Activated CD8-positive, alpha-beta memory T cell treated with anti-CD3 and anti-CD28 coated beads for 1 hour (primary cell): ENCODE measurements at places on chromosomes 4 and X.

DNA sequence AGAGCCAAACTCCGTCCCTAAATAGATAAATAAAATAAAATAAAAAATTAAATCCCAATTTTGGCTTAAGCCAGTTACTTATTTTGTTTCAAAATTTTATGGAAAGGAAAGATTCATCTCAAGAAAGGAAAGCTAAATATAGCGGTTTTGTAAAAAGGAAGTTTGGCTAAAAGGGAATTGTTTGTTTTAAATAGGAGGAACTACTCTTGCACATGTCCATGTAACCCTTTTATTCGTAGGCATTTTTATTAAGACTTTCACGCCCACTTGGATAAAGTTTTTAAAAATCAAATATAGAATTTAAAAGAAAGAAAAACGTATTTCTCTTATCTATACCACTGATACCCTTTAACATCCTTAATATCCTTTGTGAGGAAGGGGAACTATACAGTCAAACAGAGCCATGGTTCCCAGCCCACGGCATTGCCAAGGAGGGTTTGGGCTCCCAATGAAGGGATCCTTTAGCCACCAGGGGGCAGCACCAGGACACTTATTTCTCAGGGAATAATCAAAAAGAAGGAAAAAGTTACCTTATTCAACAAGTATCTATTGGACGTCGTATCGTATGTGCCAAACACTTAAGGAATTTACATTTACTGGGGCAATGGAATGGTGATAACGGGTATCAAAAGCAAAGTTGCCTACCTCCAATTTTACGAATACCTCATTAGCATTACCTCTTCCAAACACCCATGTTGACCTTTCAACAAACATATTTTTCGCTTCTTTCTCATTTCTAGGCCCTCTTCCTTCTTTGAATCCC, 27.7 kb downstream of the CDKN2AIP start:
- DNase-seq, result peak; percentile 68

- DNase-seq, result no peak
These were observed 266.0 kb downstream of the CCSER1 start for GRCh38 chr4:90393215-90393614.

DNA sequence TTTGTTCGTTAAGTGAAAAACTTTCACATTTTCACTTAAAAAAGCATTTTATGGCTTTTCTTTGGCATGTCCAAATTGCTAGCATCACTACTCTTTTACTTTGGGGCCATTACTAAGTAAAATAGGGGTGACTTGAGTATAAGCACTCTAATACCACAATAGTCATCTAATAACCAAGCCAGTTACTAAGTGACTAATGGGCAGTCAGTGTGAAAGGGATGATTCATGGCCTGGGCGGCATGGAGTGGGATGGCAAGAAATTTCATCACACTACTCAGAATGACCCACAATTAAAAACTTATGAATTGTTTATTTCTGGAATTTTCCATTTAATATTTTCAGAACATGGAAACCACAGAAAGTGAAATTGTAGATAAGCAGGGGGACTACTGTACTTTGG, 60.9 kb downstream of the BMP15 start:
- DNase-seq, result no peak

GRCh38 chrX:10506781-10507180, 113.6 kb downstream of the MID1 start:
- DNase-seq, result no peak

- DNase-seq, result no peak
These were observed 93.9 kb upstream of the IL13RA1 start for GRCh38 chrX:118633530-118633929.

- DNase-seq, result peak; percentile 94
These were observed at the start of gene G3BP2 for GRCh38 chr4:75673027-75673958. TSS of gene G3BP2 (minus strand) at chr4:75673411. CDS start at chr4:75662025, 11,386 bp downstream.

GRCh38 chr4:41525129-41525528, 12.8 kb upstream of the LIMCH1 start:
- no peak for DNase-seq

GRCh38 chrX:47446431-47446830, 36.6 kb downstream of the ZNF41 start:
- DNase-seq, result no peak

DNA sequence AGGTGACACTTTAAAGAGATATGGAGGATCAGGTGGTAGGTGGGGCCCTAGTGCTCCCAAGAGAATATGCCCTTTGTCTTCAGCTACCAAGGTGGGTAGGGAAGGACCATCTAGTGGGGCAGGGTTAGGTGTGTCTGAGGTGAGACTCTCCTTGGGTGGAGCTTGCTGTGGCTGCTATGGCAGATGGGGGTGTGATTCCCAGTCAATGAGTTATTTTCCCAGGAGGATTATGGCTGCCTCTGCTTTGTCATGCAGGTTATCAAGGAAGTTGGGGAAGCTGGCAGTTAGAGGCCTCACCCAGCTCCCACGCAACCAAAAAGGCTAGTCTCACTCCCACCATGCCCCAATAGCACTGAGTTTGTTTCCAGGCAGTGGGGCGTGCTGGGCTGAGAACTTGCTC, 18.0 kb upstream of the SPIN2A start:
- no peak for DNase-seq

GRCh38 chrX:10146346-10146745, 10.4 kb upstream of the CLCN4 start:
- DNase-seq, result no peak

DNA sequence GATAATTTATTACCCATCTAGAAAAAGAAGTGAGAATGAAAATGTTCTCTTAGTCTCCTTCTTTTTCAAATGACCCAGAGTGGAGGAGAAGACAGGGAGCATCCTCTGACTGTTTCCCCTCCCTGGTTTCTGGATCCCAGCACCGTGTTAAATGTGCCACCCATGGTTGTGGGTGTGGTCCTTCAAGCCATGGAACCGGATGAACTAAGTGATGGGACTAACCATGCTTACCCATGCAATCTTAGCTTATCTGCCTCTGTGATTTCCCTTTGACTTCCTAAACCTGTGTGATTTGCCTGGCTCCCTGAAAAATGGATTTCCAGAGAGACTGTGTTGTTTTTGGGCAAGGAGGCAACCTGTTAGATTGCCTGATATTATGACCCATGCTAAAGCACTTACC, 437.1 kb downstream of the MAGEB5 start:
- no peak for DNase-seq

DNA sequence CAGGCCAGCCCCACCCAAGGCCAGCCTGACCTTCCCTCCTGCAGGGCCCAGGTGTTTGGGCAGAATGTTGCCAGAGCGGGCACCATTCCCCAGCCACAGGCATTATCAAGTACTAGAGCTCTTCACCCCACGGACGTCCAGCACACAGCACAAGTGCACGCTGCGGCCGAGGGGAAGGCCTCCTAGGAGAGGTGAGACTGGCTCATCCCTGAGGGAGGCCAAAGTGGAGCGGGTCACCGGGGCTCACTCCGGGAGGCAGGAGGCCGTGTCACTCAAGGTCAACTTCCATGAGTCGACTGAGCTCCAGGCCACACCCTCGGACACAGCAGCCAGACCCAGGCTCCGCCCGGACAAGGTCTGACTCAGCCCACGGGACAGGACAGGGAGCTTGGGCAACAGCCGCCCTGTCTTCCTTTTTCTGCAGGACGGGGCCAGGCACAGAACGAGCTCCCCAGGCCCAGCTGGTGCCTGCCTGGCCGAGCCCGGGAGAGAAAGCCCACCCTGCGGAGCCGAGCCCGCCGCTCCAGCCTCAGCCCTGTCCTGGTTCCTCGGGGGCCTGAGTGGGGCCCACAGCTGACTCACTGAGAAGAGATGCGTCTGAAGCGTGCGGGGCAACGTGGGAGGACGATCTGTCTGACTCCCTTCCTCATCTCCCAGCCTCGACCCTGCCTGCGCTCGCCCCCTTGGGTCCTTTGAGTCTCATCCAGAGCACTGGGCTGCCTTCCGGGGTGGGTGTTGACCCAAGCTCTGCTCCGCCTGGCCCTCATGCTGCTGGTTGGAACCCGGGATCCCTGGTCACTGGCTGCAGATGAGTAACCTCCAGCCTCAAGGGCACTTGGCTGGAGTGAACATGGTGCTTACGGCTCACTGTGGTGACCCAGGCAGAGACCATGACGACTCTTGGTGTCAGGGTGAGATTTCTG, 1.6 kb downstream of the SLC49A3 start:
- no peak for DNase-seq

- DNase-seq, result no peak
These were observed 36.8 kb upstream of the SPANXN2 start for GRCh38 chrX:143757375-143757774.

DNA sequence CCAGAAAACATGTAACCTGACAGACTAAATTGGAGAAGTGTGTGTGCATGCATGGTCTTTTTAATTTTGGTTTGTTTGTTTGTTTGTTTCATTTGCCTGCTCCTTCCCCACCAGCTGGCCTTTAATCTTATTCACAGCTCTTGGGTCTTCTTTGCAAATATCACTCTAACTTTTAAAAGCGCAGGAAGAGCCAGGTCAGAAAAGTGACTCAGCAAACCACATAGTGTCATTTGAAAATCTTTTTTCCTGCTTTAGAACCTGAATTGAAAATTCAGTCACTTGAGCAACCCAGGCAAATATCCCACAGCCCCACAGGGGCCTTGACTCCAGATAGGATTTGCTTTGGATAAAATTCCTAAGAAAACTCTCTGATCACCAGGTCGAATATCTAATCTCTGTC, 4.6 kb downstream of the TMEM255A start:
- DNase-seq, result no peak

- no peak for DNase-seq
These were observed 53.9 kb downstream of the ENPP6 start for GRCh38 chr4:184163813-184164212.

DNA sequence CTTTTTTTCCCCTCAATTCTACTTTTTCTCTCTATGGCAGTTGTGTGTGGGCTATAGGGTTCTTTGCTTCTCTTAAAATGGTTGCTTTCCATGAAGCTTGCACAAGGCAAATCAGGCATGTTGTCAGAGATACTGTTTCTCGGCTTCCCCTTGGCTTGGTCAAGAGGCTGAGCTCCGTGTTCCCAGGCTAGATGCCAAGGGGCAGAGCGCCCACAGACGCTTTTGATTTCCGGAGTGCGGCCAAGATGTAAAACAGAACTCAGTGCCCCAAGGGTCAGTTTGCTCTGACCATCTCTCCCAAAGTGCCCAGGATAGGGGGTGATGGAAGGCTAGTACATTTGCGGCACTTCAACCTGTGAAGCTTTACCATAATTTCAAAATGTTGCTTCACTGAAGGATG, 64.2 kb upstream of the DIPK2B start:
- DNase-seq, result no peak

DNA sequence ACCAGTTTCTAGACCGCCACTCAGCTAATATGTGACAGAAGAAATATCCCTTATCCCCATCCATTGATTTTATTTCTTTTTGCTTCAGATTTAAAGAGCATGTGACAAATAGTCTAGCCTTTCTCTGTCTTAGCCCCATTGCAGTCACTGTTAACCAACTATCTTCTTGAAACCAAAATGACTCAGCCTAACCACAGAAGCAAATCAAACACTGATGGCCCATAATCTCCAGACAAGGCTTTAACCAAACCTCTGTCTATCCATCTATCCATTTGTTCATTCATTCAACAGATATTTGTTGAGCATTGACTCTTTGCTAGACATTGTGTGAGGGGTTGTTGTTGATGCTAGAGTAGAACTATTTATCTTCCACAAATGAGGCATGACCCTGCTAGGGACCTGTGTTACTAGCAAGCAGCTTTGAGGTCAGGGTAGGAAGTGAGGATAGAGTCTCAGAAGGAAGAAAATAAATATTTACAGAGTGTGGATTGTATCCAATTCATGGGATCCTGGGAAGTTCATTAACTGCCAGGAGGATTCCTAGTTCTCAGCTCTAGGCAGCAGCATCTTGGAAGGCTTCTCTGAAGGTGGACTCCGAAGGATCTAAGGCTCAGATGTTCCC, 22.5 kb downstream of the HNRNPH2 start:
- DNase-seq, result no peak

DNA sequence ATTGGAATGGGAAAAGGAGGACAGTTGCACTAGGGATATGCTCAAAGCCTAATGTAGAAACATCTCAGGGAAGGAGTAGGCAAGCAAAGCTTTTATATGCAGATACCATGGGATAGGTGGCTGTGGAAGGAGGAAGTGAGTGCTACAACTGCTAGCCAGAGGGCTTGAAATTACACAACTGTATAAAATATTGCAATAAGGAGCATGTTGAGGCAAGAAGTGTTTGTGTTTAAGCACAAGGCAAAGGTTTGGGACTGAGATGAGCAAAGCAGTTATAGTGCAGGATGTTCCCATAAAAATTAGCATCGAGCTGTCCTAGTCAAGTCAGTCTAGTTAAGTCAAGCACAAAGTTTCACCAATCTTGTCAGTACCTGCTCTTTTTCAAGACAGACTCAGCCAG, 35.6 kb upstream of the DCAF8L1 start:
- no peak for DNase-seq

DNA sequence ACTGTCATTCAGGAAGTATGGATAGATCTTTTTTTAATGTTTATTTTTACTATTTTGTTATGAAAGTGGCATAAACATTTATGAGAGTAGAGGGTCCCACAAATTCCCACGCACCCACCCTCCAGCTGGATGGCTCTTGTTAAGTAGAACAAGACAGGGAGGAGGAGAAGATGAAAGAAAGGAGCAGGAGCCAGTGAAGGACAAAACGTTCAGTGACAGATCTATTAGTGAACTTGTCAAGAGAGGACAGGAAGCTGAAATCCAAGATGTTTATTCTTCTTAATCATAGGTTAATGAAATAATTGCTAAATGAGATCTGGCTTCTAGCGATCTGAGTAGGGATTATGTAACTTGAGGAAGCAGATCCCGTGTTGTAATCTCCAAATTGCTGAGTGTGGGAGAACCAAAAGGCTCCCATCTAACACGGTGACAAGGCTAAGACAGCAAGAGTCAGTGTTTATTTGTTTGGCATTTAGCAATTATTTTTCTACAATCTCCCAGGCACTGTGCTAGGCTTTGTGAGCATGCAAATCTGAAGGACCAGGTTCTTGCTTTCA, 162.5 kb downstream of the SHROOM3 start:
- DNase-seq, result no peak

GRCh38 chrX:48908600-48908999, 2.8 kb downstream of the SLC35A2 start:
- DNase-seq, result no peak

GRCh38 chr4:74715706-74716435, 78.5 kb downstream of the BTC start:
- DNase-seq, result no peak

- peak; percentile 3 for DNase-seq
These were observed 53.9 kb upstream of the RPS6KA3 start for GRCh38 chrX:20320461-20321159.

- no peak for DNase-seq
These were observed 141.6 kb downstream of the AASDH start for GRCh38 chr4:56245547-56246232.

DNA sequence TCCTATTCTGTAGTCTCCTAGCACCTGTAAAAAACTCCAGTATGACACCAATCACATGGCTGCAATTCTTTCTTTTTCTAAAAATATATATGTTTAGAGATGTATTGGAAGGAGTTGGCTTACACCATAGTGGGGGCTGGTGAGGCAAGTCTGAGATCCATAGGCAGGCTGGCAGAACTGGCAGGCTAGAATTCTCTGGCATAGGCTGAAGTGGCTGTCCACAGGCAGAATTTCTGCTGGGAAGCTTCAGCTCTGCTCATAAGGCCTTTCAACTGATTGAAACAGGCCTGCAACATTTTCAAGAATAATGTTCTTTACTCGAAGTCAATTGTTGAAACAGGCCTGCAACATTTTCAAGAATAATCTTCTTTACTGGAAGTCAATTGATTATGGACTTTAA, 37.0 kb downstream of the FGF2 start:
- DNase-seq, result no peak
